ENCODE measurements at places on chromosomes 6 and 20. TPM values are rescaled to one million over a fixed set of nuclear protein-coding genes. Genes with fewer than 3 reads are reported as not detected.
A peak's percentile ranks its signal among the peaks of the same experiment; 100 is the strongest.

GRCh38 chr6:155297669-155298068 lies 16.6 kb downstream of the TFB1M start:
- no peak for DNase-seq

DNA sequence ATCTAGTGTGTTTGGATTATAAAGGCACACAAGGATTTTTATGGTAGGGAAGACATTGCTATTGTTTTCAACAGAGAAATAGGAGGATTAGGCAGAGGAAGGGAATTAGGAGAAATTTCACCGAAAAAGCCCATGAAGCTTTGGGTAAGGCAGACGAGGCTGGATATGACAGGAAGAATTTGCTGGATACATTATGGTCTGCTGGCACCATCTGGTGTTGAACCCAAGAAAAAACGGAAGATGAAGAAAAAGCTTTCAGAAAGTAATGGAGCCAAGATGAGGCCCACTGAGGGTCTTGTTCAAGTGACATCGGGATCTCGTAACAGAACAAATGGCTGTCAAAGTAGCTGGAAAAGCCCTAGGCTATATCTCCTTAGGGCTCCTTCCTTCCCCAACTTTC lies 56.5 kb downstream of the OR2J2 start:
- no peak for DNase-seq

DNA sequence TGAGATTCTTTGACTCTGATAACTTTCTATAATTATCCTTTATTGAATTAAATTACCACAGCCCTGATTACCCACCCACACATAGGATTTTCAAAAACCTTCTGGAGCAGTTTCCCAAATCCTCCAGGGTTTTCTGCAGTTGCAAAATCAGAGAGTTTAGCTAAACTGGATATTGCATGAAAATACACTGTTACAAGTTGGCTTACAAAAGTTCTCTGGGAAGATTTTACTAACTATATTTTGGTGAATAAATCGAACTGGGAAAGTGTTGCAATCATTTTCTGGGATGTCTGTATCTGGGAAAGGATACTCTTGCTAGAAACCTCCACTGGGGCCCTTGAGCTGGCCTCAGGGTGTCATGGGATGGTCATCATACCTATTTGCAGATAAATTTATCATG lies 97.6 kb upstream of the STMND1 start:
- DNase-seq: no peak

PROKR2 gene
- total RNA-seq: not detected

DNA sequence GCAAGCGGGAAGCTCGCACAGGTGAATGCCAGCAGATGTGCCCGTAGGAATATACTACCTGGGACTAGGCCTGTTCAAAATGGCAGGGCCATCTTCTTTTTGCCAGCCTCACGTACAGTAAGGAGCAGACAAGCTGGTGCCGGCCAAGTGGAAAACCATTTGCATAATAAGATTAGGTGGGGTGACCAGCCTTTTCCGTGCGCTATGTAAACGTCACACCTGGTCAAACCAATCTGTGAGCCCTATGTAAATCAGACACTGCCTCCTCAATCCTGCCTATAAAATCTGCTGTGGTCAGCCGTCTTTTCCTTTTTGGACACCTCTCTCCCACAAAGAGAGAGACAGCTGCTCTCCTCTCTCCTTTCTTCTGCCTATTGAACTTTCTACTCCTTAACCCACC lies 60.8 kb upstream of the TMEM30A start:
- no peak for DNase-seq

DNA sequence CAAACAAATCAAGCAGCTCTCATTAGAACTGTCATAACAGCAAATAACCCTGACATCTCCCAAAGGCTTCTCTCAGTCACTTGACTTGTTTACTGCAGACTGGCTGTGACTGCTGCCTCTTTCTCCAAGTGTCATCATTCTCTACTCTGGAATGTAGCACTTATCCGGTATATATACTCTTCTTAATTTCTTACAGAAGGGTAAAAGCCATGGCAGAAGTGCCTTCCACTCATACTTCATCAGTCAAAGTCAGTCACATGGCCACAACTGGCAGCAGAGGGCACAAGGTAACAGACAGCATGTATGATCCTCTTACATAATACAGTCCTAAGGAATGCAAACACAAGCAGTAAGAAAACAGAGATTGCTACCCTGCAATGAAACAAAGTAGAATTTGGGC lies 9.3 kb downstream of the NAPB start:
- DNase-seq: no peak

BEND6 gene
- total RNA-seq: 4.0 TPM

DNA sequence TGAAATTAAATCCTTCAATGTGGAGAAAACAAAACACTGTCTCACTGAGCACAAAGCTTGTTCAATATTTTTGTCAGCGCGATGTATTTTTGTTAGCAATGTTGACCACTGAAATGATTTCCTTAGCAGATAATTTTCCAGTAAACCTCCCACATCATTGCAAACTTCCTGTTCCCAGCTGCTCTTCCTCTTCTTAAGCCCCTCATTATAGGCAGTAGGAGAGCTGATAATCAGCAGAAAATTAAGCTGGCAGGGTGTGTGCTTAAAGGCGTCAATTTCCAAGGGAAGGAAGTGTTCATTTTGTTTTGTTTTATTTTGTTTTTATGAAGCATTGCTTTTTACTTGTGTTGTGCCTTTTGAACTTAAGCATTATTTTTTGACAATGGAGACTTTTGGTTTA lies 29.1 kb upstream of the TMEM14A start:
- no peak for DNase-seq

MEP1A gene
- total RNA-seq: not detected

DNA sequence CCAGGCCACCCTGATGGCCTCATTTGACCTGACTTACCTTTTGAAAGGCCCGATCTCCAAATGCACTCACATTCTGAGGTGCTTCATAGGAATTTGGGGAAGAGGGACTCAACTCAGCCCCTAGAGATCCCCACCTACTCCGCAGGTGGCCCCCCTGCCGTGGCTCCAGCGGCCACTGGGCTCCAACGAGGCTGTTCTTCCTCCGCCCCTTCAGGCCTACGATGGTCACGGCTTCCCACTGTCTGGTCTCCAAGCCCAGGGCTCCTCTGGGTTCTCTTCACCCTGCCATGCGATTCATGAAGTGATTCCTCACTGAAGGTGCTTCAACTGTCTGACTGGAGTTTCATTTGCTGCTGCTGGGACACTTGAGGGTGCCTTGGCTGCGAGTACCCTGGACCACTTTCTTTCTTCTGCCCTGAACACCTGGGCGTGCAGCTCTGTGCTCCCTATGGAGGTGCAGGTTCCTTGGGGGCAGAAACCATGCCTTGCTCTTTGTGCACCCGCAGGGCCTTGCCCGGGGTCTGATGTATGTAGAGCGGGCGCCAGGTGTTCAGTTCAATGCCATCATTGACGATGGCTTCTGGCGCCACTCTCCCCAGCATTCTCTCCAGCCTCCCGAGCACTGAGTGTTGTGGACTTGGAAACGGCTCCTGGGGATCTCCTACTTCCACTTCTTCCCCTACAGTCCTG lies 10.0 kb upstream of the DUSP22 start:
- DNase-seq: no peak

GHRH gene
- not detected for total RNA-seq

DNA sequence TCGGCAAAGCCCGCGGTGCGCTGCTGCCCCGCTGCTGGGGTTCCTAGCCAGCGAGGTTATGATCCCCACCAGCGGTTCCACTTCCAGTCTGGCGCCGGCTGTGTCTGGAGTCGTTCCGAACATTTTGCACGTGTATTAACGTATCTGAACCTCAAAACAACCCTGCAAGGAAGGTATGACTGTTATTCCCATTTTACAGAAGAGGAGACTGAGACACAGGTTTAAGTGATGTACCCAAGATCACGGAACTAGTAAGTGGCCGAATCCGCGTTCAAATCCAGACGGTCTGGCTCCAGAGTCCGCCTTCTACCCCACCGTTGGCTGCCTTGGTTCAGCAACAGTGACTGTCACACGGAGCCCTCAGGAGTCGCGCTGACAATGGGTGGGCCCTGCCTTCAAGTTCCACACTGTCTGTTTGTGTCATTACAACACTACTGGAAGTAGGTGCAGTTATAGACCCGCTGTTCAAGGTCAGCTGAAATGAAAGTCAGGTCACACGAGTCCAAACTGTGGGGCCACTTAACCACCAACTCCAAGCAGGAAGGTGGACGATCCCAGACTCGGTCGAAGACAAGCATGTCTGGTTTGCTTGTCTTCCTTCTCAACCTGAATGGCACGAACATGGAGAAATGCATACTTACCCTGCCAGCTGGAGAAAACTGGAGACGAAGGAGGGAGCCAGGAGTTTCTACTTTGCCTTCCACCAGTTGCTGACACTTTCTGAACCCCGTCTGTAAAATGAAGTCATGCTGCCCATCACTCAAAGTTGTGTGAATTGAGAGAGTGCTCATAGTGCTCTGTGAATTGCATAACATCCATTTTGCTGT lies 803 bp upstream of the SRXN1 start:
- DNase-seq: no peak

DNA sequence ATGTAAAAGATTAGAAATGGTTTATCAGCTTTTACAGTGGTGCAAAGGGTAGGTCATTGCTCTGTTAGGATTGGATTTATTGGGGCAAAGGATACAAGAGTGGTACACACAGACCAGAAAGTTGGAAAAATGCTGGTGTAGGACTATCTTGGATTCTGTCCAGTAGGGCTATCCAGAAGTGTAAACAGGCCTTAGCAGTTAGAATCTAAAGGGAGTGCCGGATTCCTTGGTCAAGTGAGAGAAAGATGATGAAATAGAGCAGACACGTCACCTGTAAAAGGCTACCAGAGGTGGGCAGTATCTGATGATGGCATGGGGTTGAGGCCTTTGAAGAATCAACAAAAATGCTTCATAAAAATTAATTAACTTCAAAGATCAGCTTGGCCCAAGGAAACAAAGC lies 975.9 kb downstream of the KIF16B start:
- no peak for DNase-seq

DNA sequence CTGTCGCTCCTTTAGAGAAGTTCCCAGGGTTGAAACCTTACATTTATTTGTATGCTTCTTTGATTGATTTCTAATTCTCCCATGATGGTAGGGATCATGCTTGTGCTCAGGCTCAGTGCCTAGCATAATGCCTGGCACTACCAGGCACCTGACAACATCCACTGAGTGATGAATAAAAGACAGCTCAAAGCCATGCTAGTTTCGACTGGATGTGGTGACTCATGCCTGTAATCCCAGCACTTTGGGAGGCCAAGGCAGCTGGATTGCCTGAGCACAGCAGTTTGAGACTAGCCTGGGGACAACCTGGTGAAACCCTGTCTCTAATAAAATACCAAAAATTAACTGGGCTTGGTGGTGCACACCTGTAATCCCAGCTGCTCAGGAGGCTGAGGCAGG lies 11.6 kb upstream of the CD164 start:
- no peak for DNase-seq

GRCh38 chr20:47784599-47785310 lies 526 bp downstream of the SULF2 start:
- DNase-seq: no peak

GRCh38 chr20:37192137-37192854 lies 12.9 kb upstream of the MROH8 start:
- DNase-seq: peak; percentile 43

PI3 gene
- not detected for total RNA-seq

DNA sequence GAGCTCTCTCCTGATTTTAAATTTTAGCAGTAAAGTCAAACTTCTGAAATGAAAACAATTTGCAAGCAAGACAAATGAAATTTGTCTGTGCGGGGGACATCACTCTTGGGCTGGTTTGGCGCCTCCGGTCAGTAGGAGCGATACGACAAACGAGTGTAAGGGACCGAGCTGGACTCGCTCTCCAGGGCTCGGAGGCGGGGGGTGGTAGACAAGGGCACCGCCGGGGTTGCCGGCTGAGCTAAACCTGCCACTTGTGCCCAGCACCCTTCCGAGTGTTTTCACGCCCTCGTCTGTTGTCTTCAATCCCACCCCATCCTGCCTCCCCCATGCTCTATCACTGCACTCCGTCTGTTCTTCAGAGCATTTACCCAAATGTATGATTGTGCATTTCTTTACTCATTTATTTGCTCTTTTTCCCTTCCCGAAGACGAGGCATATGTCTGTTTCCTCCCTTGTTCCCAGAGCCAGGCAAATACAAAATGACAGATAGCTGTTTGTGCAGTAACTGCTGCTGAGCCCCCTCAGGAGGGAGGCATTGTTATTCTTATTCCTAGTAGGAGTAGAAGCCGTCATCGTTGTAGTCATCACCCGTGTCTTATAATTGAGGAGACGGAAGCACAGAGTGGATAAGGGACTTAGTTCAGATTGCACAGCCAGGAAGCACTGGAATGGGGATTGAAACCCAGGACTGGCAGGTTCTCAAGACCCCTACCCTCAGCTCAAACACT lies 62.8 kb upstream of the APCDD1L start:
- DNase-seq: no peak

- no peak for DNase-seq
Observed at GRCh38 chr20:51628533-51629398, 86.2 kb upstream of the NFATC2 start.

Measured in HCT116 (cell line).